ENCODE measurements at places on chromosomes 4 and X.

- DNase-seq: no peak
Observed at GRCh38 chr4:101018836-101019235, 328.5 kb downstream of the PPP3CA start.

DNA sequence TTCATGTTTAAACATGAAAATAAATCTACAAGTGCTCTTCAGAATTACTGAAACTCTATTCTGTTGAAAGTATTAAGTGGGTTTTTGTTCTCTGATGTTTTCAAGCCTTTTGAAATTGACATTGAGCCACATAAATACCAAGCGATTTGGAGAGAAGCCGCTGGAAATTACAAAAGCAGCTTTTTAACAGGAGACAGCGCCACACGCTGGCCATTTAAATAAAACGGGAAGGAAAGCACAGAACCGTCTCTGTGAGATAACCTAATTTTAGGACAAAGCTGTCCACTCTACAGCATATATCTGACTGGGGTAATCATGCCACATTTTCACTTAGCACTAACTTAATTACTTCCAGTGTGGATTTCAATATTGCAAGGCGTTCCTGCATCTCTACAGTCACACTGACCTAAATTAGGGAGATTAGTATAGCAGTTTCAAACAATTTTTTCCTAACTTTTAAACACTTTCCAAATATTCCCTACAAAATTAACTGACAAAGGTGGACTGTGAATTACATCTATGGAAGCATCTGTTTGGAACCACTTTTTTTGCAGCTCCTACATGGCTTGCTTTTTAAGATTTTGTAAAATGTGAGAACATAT is 6.8 kb upstream of the ANOS1 start:
- no peak for DNase-seq

GRCh38 chr4:113358784-113359183 is 309.3 kb downstream of the ANK2 start:
- DNase-seq: no peak

DNA sequence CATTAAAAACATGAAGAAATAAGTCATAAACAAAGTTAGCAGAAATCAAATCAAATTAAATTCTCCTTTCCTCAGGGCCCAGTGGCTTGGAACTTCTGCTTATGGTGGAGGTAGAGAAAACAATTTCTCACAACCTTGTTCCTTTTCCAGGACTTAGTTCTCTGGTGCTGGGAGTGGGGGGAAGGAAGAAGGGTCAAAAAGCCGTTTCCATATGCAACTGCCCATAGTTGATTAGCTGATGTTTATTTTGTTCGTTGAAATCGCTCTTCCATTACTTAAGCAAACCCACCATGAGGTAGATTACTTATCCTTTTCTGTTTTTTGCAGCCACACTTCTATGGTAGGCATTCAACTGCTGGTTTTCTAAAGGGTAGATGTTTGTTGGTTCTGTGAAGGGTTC is 94.2 kb downstream of the ARSJ start:
- DNase-seq: no peak

DNA sequence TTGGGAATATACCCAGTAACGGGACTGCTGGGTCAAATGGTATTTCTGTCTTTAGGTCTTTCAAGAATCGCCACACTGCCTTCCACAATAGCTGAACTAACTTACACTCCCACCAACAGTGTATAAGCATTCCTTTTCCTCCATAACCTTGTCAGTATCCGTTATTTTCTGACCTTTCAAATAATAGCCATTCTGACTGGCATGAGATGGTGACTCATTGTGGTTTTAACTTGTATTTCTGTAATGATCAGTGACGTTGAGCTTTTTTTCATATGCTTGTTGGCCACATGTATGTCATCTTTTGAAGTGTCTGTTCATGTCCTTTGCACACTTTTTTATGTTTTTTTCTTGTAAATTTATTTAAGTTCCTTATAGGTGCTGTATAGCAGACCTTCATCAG is 81.2 kb downstream of the ADAM29 start:
- no peak for DNase-seq

DNA sequence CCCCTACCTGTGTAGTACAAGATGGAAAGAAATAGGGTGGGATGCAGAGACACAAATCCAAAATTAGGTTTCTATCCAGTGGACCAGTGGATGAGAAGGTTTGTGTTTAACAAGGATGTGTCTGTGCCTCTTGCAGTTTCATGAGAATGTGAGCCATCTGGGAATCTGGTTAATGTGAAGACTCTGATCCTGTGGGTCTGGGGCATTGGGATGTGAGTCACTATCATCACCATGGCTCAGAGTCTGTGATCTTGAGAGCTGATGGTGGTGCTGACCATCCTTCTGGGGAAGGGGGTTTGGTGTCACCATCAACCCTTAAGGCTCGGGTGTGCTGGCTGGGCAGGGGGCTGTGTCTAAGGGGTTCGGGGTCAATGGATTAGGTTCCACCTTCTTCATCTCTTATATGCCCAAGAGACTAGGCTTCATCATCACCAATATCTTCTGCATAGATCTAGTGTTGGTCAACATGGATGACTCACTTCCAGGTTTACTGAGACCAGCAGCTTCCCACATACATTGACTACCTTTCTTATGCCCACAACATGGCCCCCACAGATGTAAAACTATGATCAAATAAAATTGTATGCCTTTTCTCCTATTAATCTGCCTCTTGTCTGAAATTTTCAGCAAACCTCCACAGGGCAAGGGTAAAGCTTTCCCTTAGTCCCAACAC is 65.7 kb upstream of the MID1 start:
- DNase-seq: no peak

DNA sequence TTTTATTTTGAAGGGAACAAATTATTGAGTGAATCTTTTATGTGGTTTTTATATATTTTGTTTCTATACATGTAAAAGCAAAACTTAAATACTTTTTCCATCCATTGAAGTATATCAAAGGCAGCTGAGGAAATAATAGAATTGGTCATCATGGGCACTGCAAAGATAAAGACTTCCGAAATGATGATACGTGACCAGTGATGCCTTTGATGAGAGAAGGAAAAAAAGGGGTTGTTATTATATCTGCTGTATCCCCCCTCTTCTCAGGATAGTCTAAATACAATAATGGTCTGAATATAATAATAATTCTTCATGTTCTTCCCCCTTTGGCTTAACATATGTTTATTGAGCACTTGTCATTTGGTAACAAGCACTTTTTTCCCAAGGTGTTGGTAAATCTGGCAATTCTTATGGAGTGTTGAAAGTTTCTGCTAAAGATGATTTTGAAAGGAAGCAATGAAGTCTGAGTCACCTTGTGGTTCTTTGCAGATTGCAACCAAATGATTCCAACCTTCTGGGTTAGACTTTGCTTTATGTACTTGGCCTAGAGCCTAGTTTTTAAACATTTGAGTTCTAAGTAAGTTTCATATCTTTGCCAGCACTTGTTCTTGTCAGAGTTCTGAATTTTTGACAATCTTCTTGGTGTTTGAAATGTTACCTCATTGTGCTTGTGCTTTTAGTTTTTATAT is 60.8 kb downstream of the USP9X start:
- DNase-seq: no peak

GRCh38 chr4:181944527-181944926 is 298.7 kb upstream of the TENM3 start:
- no peak for DNase-seq

- DNase-seq: no peak
Observed at GRCh38 chr4:145436796-145437195, 44.9 kb upstream of the SMAD1 start.

- no peak for DNase-seq
Observed at GRCh38 chr4:142030010-142030409, 393.6 kb downstream of the IL15 start.
